Esophagus squamous epithelium (tissue), 5 donors: ENCODE measurements at places on chromosomes 13 and 19. TPM values are rescaled to one million over a fixed set of nuclear protein-coding genes. Genes with fewer than 3 reads are reported as not detected.

- DNase-seq, result no peak
These were observed 21.4 kb downstream of the PABPC3 start for GRCh38 chr13:25117312-25117711.

DNA sequence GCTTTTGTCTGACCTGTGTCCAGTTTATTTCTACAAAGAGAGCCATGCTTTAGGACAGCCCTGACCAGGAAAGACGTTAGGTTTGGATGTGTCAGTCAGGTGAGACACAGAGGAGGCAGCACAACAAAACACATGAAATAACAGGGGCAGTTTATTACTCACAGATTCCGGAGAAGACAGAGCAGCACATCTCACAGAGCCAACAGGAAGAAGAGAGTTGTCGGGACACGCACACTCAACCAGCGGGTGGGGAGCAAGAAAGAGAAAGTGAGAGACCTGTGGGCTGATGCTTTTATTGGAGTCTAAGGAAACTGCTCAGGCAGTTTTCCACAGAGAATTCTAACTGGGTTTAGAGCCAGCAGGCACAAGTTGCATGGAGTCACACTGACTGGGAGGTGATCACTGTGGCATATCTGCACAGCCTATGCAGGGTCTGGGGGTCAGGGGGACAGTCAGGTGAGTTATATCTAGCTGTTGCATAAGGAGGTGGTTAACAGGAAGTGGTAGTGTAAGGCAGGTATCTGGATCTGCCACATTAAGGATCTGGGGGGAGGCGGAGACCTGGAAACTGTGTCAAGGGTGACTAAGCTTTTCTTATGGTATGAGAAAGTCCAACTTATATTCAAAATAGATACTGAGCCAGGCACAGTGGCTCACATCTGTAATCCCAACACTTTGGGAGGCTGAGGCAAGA, 24.1 kb upstream of the CEACAM20 start:
- DNase-seq, result no peak

DNA sequence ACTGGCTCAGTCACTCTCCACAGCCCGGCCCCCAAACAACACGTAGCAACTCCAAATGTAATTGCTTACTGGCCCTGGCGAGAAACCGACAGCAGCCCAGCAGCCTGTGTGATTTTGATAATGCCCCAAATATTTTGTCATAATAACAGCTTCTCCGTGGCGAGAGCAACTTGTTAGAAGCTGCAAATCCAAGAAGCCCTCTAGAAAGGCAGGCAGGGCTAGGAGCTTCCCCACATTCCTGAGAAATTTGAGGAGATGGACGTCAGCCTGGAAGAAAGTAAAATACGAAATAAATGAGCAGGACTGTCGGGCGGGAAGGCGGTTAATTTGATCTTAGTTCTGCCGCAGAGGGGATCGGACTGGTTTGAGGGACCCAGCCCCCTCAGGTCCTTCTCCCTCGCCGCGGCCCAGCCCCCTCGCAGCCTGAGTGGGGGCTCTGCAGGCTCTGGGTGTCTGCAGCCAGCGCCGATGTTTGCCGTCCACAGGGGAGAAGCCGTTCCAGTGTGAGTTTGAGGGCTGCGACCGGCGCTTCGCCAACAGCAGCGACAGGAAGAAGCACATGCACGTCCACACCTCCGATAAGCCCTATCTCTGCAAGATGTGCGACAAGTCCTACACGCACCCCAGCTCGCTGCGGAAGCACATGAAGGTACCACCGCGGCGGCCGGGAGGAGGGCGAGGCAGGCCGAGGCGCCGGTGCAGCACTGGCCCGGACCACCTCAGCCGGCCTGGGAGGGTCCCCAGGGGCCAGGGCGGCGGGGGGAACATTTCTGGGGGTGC, 3.1 kb downstream of the ZIC2 start:
- DNase-seq, result no peak

- DNase-seq, result no peak
These were observed 9.8 kb downstream of the DAZAP1 start for GRCh38 chr19:1417145-1417544.

DNA sequence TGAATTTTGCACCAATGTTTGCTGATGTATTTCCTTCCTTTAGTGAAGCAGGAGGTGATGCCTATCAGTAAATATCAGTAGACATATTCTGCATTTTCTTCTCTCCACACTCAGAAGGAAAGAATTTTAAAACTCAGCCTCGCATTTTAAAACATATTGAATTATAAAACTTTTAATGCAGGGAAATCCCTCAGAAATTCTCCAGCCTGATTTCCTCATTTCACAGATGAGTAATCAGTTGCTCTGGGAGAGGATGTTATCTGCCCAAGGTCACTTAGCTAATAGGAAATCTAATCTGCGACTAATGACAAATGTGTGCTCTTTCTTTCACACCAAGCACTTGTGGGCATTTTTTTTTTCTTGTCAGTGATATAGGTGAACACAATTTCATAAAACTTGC, 320.6 kb downstream of the ITGBL1 start:
- no peak for DNase-seq

GRCh38 chr19:16095071-16095571, 16.6 kb upstream of the RAB8A start:
- no peak for DNase-seq

GRCh38 chr19:35669974-35670373, 3.7 kb downstream of the UPK1A start:
- no peak for DNase-seq

NMRK2 gene
- total RNA-seq, result not detected

FCER2 gene
- total RNA-seq, result not detected

TNNT1 gene
- total RNA-seq, result 5.1 TPM

DIAPH3 gene
- 2.2 TPM for total RNA-seq

SBK3 gene
- not detected for total RNA-seq

LRRC8E gene
- 8.1 TPM for total RNA-seq

DNA sequence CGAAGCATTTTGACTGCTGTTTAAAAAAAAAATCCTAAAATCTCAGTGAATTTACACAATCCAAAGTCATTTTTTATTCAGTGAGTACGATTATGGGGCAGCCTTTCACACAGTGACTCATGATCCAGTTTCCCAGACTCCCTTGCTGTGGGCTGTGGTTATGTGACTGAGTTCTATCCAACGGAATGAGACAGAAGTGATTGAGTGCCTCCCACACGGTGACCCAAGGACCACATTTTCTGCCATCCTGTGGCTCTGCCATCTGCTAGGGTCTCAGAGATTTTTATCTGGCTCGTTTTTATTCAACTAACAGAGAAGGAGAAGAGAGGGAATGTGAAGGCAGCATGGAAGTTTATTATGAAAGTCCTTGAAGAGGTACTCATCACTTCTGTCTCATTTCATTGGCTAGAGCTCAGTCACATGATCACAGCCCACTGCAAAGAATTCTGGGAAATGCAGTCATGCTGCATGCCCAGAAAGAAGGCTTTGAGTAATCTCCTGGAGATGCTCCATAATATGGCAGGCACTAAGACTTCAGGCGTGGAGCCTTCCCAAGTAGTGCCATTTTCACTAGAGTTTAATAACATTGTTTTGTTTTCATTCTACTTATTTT, 999.4 kb downstream of the UQCRFS1 start:
- no peak for DNase-seq

DNA sequence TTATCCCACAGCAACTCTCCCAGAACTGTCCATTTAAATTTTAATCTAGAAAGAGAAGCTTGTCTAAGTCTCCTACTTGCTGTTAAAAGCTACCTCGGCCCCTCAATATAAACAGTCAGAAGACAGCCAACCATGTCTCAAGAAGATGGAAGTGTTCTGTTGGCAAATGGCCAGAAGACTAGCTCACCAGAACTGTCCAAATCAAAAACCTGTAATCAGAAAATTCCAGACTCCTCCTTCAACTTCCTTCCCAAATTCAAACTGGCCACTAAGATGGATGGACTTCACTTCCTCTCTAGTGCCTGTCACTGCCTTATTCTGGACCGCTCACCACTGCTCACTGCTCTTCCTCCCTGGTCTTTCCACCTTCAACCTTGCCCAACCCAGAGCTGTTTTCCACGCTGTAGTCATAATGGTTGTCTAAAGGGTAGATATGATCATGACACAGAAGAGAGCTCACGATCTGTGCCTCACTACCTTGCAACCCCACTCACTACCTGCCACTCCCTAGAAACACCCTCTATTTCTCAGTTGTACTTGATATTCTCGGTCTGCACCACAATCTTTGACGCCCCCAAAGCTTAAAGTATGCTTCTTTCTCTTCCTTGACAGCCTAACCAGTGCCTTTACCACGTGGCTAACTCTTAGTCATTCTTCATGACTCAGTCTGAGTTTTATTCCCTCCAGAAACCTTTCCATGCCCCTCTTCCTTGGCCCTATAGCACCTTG, 9.2 kb downstream of the FGF14 start:
- DNase-seq, result no peak

ZNF729 gene
- not detected for total RNA-seq

RFPL4A gene
- total RNA-seq, result not detected

DNA sequence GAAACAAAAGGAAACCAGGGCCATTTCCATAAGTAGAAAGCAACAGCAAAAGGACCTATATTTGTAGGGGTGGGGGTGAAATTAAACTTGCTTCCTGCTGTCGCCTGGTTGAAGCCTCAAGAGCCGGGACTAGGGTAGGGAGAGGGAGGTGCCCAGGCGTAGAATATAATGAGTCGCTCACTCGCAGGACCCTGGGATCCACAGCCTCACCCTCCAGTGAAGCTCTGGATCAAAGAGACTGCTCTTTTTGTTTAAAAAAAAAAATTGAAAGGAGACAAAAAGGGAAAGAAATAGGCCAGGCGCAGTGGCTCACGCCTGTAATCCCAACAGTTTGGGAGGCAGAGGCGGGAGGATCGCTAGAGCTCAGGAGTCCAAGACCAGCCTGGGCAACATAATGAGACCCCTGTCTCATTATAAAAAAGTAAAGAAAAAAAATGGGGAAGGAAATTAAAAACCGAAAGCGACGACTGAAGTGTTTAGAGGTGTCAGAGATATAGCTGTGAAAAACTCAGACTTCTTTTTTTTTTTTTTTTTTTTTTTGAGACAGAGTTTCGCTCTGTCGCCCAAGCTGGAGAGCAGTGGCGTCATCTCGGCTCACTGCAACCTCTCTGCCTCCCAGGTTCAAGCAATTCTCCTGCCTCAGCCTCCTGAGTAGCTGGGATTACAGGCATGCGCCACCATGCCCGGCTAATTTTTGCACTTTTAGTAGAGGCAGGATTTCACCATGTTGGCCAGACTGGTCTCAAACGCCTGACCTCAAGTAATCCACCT, 10.9 kb upstream of the ADGRE5 start:
- no peak for DNase-seq

NPAS1 gene
- 1.1 TPM for total RNA-seq

GRCh38 chr19:28168557-28168956, 1044.4 kb downstream of the UQCRFS1 start:
- DNase-seq, result no peak

DNA sequence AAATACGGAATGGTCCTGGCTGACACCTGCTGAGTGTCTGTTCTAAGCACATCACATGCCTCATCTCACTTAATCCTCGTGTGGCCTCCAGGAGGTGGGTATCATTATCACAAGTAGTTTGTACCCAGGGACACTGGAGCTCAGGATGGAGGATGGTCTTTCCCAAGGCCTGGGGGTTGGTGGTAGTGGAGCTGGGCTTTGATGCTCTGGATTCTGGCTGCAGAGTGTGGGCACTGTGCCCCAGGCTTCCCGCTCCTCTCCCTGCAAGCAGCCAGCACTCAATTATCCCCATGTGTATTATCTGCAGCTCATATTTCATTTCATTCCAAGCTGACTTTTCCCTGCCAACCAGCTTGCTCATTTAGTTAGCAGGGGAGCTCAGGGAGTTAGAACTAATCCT, 52.1 kb downstream of the SIAH3 start:
- DNase-seq, result no peak
